ENCODE measurements at places on chromosomes 2 and 18.

DNA sequence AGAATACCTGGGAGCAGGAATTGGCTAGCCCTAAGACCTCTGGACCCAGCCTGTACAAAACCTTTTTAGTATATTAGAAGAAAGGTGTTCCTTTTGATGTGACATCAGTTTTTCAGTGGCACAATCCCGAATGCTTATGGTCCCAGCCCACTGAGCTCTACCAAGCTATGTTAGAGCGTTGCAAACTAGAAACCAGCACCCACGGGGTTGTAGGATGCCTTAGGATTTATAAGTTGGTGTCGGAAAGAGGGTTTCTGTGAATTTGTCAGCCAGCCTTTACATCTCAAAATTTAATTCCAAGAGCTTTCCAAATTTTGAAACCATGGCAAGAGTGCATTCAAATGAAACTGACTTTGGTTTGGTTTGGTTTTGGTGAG, 499 bp upstream of the LMAN1 start:
- DNase-seq: no peak

- no peak for DNase-seq
These were observed 33.5 kb upstream of the ZEB2 start for GRCh38 chr2:144553379-144553778.

DNA sequence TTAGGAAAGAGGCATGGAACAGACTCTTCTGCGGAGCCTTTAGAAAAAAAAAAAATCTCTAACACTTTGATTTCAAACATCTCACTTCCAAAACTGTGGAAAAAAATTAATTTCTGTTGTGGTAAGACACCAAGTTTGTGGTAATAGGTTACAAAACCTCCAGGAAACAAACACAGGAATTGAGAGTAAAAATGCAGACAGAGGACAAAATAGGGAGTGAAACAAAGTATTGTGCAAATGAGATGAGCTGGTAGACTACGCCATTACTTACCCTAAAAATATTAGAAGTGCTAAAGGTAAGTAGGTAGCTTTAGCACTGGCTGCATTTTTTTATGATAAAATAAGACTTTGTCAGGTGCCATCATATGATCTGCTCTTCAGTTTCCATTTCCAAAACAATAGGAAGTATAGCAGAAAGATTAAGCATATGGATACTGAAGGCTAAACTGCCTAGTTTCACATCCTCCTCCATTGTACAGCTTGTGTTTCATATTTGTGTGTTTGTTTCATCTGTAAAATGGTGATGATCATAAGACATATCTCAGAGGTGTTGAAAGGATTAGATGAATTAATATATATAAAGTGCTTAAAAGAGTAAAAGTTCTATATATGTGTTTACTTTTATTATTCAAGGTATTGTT, 309.2 kb downstream of the NR4A2 start:
- DNase-seq: no peak

DNA sequence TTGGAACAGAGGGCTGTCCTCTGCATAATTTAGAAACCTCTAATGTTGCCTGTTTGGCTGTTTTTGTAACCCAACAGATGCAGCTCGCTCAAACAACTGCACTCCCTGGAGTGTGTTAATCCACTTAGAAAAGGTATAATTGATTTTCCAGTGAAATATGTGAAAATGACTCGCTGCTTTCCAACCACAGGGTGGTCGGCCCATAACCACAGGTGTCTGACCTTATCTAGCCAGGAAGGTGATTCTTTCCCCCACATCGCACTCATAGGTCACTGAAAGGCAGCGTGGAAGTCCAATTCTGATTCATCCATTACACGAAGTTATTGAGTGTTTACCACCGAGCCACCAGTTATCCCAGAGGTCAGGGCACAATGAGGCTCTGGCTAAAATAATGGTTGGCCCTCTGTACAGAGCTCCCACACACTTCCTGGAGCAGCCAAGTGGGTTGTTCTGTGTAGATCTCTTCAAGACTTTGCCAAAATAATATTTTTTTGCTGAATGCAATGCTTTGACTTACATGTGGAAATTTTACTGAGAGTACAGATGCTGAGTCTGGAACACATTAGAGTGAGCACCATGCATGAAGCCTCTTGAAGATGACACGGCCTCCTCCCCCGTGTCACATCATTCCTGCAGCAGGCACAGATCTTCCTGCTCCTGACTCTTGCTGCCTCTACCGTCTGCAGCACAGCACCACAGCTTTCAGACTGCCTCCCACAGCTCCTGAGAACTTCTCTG, 396.2 kb downstream of the ZNF516 start:
- DNase-seq: no peak

DNA sequence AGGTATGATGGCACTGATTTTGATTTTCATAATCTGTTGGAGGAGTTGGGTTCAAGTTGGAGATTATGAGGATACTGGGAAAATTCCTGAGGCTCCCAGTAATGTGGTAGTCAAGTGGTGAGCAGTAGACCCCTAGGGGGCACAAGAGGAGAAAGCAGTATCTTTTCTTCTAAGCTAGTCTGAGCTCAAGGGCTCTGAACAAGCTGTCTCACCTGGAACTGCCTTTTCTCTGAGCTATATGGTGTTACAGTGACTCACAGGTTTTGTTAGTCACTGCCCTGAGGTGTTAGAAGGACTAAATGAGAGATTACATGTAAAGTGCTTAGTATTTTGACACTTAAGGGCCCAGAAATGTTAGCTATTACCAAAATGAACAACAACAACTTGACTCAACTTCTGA, 42.2 kb downstream of the CD302 start:
- no peak for DNase-seq

DNA sequence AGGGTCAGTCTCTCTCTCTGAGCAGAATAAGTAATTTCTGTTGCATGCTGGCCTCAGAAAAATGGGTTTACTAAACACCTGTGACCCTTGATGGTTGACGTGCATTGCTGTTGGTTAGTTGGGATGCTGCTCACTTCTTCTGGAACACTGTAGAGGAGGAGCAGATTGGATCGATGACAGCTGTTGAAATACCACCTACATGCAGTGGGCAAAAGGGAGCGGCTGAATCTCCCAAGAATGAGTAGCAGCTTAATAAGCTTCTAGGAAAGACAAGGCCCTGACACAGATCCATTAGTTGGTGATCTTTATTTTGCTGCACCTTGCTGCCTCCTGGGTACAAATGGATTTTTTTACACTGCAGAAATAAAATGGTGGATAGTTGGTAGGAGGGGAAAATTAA, 43.2 kb downstream of the KDM3A start:
- DNase-seq: no peak

GRCh38 chr2:176156807-176157498, at the start of gene HOXD3:
Gene HOXD3, plus strand, starts transcription at chr2:176157307. Its CDS starts 11,808 bp downstream, at chr2:176169115.
- DNase-seq: no peak

Measured in NCI-H187 (cell line).